ENCODE measurements at places on chromosomes 5 and 9.

- no peak for DNase-seq
Measured at GRCh38 chr5:82466986-82467561, 188.9 kb upstream of the RPS23 start.

GRCh38 chr5:138024117-138024516 is 8.8 kb downstream of the FAM13B start:
- DNase-seq: peak; percentile 45

GRCh38 chr9:105362470-105362869 is 85.4 kb upstream of the FSD1L start:
- DNase-seq: no peak

- peak; percentile 100 for DNase-seq
Measured at GRCh38 chr5:120139039-120139438, 325.1 kb upstream of the PRR16 start.

DNA sequence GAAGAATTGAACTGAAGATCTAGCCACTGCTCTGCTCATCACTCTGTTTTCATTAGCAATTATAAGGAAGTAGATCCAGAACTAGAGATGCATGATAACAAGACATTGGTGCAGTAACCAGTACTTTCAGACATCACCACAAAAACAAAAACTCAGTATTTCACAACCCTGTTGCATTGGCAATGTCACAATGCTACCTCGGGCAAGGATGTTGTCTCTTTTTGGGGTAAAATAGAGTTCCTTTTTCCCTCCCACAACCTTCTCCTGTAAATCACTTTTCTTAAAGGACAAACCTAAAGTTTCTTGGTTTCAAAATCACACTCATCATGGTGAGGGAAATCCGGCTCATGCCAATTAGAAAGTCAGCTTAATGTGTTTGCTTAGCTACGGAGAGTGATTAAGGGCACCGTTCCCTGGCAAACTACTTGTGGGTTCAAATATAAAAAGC is 420.1 kb upstream of the MEF2C start:
- no peak for DNase-seq

DNA sequence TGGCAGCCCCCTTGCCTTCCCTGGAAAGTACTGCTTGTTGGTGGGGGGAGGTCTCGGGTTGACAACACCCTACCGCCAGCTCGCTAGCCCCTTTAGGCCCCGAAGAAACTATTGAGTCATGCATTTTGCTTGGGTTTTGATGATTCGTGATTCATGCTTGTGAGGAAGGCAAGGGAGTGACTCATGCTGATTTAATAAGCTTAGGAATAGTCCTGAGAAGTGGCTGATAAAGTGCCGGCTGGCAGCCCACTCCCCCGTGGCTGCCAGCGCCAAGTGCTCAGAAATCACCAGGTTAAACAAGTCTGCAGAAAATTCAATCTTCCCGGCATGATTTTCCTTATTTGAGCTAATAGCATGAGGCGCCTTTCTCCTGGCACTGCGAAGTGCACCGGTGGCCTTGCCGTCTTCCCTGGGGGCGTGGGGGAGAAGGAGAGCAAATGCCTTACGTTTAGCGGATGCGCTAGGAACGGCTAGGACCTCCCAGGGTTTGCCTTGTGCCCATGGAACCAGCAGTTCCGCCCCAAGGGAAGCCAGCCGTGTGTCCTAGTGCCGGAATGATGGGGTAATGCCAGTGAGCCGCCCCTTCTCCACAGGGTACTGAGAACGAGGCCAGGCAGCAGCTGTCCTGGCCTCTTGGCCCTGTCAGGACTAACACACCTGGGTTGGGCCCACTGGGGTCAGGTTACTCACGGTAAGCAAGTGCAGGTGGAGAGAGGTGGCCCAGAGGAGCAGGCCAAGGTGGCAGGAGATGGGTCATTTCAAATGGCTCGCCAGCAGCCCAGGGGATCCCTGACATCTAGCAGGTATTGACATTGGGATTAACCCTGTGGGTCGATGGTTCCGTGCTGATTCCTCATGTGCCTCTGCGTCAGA is 151.9 kb downstream of the MACROH2A1 start:
- DNase-seq: peak; percentile 95

DNA sequence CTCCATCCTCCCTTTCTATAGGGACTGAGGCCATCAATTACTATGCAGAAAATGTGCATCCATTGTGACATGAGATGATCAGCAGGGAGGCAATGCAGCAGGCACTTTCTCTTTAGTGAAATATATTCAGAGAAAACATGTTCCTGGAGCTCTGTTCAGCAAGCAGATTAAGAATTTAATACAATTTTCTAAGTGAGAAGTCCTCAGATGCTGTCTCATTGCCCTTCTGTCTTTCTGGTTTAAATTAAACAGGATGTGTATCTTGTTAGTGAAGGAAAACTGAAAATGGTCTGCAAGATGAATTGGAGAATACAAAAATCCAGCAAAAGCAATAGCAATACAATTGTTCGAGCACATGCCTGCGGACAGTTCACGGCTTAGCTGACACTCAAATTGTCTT is 445.8 kb upstream of the RIOK2 start:
- no peak for DNase-seq

DNA sequence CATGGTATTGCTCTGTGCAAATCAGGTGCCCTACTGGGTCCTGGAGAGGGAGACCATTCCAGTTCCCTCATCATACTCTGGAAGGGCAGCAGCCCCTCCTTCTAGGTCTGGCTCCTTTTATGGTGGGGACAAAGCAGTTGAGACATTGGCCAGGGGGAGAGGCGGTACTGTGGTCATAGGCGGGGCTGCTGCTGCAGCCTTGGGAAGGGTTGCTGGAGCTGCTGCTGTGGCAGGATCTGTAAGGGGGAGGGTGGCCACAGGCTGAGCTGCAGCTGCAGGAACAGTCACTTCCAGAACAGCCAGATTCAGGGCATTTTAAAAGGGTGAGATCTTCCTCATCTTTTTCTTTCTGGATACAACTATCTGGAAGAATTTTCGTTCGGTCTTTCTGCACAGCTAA is 233.0 kb upstream of the SGCD start:
- DNase-seq: peak; percentile 6

DNA sequence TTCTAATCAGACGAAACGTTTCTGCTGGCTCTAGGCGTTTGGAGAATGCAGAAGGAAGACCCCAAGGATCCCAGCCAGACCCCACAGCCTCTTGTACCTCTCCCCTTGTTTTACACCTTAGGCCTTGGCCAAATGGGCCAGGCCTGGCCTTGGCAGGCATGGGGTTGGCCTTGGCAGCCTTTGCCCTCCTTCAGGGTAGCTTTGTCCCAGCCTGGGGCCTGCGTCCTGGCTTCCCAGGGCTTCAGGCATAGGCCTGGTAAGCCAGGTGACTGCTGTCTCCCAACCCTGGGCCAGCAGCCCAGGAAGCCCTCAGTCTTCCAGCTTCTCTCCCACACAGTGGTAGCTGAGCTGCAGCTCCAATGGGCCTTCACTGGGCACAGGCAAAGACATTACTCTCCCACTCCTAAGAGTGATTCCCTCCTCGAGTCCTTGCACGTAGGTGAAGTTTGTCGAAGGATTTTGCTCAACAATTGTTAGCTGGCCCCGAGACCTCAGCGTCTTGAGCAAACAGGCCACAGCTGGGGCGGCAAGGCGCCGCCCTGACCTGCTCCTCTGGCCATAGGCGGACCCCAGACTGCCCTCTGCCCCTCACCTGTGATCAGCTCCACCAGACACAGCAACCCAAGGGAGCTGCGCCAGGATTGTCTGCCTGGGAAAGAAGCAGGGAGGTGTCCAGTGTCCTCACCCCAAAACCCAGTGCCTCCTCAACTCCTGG is 1.1 kb upstream of the PITX1 start:
- DNase-seq: no peak

DNA sequence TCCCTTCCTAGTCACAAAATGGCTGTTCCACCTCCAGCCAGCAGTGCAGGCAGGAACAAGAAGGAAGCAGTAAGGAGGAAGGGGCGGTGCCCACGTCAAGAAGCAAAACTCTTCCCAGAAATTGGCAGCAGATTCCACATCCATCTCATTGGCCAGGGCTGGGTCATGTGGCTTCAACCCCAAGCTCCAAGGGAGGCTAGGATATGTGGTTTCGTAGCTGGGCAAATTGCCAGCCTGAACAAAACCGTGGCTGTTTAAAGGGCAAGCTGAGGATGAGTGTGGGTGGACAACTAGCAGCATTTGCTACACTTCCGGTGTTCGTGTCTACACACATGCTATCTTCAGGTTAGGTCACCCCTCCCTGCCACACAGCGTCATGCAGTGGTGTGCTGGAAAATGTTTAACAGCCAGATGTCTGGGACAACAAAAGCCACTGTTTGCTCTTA is 92.1 kb upstream of the MAP1B start:
- peak; percentile 36 for DNase-seq

DNA sequence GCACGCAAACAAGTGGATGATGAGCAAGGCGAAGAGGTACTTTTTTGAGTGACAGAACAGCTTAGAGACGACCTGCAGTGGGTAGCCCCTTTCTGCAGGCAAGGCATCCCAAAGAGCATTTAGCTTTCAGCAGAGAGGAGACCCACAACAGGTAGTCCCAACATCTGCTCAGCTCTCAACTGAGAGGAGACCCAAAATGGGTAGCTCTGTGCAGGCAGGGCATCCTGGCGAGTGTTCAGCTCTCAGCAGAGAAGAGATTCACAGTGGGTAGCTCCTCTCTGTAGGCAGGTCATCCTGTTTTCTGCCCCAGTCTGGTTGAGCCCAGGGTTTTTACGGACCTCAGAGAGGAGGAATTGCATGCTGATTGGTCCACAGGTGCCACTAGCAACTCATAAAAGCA is 2396.1 kb upstream of the C9orf72 start:
- no peak for DNase-seq

GRCh38 chr9:112333639-112334431 is 416 bp upstream of the PTBP3 start:
- DNase-seq: peak; percentile 95

DNA sequence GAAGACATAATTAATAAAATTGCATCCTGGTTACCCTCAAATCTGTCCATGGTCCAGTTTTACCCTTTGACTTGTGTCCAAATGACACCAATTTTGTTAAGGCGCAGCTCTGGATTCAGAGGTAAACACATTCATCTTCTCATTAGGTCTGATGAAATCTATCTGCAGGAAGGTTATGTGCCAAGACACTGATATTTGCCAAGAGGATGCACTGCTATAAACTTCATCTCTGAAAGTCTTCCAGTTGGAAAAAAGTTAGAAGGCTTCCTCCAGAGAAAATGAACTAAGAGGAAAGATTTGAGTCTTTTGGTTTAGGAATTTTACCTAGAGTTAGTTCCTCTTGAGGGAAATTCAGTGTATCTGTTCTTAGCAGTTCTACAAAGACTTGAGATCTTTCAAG is 717.8 kb downstream of the DTWD2 start:
- DNase-seq: no peak

DNA sequence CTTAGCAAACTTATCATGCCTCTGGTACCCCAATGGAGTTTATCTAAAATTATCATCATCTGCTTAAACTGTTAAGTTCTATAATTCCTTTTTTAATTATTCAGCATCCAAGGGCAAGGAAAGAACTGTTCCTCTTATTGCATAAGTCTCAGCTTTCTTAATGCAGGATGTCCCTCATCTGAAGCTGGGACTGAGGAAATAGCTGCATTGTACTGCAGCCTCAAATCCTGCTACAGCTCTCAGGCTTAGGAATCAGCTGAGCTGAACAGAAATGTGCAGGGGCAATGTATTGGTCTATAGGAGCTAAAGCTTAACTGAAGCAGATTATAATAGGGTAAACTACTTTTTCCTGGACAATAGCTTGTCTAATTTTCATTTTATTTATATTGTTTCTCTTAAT is 48.0 kb downstream of the HAPLN1 start:
- peak; percentile 10 for DNase-seq

GRCh38 chr5:134436523-134437339 is 25.1 kb upstream of the CDKN2AIPNL start:
- DNase-seq: peak; percentile 98

DNA sequence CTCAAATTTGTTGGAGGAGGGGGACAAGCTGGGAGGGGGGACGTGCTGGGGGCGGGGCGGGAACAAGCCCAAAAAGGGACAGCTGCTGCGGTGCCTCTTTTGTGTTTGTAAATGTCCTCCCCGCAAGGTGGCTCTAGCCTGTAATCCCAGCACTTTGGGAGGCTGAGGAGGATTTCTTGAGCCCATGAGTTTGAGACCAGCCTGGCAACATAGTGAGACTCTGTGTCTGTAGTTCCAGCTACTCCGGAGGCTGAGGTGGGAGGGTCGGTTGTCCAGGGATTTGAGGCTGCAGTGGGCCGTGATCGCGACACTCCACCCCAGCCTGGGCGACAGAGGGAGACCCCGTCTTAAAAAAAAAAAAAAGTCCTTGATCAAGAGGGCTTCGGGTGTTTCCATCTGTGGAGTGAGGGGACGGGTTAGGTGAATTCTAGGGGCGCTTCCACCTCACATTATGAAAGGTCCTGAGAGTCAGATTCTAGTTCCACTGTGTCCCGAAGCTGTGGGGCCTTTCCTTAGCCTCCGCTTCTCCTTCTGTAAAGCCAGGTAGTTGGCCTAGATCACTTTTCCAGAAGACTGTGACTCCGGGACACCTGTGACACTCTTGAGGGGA is 779 bp upstream of the CTNNA1 start:
- DNase-seq: peak; percentile 43

DNA sequence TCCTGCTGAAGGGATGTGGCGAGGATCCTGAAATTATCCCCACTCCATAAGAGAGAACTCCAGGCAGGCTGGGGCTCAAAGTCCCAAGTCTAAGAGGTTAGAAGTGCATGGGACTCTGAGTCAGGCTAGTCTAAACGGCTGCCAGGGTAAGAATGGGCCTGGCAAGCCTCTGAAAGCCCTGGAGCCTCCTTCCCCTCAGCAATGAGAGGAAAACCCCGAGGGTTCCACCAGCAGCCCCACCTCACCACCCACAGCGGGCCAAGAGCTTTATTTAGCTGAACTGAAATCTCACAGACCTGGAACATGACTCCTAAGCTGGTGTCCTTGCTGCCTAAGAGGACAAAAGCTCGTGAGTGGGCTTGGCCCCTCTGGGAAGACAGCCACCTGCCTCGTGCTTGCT is 135.5 kb downstream of the SEC61B start:
- no peak for DNase-seq

DNA sequence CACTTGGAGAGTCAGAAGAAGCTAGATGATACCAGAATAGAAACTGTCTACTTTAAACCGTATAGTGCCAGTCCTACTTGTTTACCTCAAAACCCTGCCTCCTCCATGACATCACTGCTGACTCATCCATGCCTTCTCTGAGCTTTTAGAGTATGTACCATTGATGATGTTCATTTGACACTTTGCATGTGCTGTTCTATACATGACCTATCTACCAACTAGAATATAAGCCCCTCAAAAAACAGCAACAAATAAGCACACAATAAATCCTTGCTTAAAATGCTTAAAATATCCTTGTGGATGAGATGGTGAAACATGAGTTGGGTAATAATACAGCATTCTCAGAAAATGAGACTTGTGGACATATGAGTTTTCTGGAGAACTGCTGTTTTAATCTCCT is 2.6 kb downstream of the CTNNAL1 start:
- peak; percentile 91 for DNase-seq

Data from mesenchymal stem cell (in vitro differentiated cells and primary cell).